ENCODE measurements at places on chromosomes 12 and 14.

GRCh38 chr14:23609001-23609400 is 27.2 kb upstream of the DHRS2 start:
- DNase-seq = no peak

GRCh38 chr14:82313889-82314288 is 780.2 kb upstream of the SEL1L start:
- DNase-seq = no peak

DNA sequence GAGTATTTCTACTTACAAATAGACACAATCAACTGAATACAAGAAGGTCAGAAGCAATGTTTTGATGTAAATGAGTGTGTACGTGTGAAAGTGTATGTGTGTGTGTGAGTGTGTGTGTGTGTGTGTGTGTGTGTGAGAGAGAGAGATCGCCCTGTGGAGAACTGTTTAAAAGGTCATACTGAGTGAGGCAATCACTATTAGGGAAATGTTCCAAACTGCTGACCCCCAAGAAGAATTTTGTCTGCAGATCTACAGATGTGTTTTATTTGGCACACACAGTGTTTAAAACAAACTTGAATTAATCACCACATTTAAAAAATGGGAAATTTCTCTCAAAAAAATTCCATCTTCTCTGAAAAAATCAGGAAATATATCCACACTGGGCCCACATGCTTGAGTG is 1069.1 kb downstream of the SLC6A15 start:
- no peak for DNase-seq

- DNase-seq = no peak
Observed at GRCh38 chr12:57719777-57720605, 18.6 kb downstream of the AGAP2 start.

DNA sequence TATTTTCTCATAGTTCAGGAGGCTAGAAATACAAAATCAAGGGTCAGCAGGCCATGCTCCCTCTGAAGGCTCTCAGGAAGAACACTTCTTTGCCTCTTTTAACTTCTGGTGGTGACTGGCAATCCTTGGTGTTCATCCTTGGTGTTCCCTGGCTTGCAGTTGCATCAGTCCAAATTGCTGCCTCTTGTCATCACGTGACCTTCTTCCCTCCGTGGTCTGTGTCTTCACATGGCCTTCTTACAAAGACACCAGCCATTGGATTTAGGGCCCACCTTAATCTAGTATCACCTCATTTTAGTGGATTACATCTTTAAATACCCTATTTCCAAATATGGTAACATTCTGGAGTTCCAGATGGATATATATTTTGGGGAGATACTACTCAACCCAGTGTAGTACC is 7.5 kb upstream of the LRRC9 start:
- no peak for DNase-seq

Measured in NCI-H1694 (cell line).